HCEC 1CT (cell line): ENCODE measurements at places on chromosomes 13 and 19.

GRCh38 chr13:26051657-26052311 is at the start of gene SHISA2:
TSS of gene SHISA2 (minus strand) at chr13:26052016. CDS start at chr13:26050975, 1,041 bp downstream.
- DNase-seq: no peak

DNA sequence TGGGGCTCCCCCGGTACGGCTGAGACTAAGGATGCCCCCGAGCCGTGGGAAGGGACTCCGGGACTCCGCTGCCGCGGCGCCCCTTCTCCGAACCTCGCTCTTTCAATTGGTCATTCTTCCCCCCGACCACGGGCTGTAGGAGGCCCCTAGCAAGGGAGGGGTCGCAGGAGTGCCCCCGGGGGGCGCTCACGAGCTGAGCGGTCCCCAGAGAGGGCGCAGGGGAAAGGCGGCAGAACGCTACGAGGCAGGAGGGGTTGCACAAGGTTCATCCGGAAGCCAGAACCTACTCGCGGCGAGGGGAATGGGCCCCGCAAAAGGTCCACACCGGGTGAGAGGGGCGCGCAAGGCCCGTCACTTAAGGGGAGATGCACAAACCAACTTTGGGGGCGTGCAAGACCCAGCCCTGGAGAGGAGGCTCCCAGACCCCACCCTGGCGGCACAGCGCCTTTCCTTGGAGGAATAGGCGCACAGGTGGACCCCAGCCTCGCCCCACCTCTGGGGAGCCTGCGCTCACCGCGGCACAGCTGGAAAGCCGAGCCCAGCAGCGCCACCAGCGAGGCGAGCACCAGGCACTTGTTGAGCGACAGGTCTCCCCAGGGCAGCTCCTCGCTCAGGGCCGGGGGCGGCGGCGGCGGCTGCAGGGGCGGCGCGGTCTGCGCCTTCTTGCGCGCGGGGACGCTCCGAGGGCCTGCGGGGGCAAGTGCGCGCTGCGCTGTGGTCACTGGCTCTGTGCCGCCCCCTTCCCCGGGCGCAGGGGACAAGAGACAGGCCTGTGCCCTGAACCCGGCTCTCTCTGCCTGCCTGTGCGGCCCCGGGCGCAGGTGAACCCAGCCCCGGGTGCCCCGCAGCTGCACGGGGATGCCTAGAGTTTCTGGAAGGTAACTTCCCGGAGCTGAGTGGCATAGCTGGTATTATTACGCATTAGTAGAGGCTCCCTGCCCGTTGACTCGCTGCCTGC is 2.8 kb downstream of the JSRP1 start:
- DNase-seq: no peak

DNA sequence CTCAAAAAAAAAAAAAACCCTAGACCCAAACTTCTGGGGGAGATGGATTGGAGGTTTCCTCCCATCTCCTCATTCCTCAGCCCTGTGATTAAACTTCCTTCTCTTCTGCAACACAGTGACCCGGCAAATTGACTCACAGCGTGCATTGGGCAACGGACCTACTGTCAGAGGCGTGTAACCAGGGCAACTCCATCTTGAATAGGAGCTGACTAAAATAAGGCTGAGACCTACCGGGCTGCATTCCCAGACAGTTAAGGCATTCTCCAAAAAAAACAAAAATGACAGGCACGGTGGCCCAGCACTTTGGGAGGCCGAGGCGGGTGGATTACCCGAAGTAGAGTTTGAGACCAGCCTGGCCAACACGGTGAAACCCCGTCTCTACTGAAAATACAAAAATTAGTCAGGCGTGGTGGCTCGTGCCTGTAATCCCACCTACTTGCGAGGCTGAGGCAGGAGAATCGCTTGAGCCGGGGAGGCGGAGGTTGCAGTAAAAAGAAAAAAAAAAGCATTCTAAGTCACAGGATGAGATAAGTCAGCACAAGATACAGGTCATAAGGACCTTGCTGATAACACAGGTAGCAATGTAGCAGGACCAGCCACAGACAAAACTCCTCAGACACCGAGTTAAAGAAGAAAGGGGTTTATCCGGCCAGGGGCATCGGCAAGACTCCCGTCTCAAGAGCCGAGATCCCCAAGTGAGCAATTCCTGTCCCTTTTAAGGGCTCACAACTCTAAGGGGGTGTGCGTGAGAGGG is 5.4 kb upstream of the NLRP7 start:
- no peak for DNase-seq

- DNase-seq: no peak
These were observed 60.4 kb downstream of the DPF1 start for GRCh38 chr19:38163419-38164290.

- DNase-seq: no peak
These were observed at the start of gene KLF16 for GRCh38 chr19:1863328-1863637. TSS of gene KLF16 (minus strand) at chr19:1863579. CDS start at chr19:1863497, 82 bp downstream.

DNA sequence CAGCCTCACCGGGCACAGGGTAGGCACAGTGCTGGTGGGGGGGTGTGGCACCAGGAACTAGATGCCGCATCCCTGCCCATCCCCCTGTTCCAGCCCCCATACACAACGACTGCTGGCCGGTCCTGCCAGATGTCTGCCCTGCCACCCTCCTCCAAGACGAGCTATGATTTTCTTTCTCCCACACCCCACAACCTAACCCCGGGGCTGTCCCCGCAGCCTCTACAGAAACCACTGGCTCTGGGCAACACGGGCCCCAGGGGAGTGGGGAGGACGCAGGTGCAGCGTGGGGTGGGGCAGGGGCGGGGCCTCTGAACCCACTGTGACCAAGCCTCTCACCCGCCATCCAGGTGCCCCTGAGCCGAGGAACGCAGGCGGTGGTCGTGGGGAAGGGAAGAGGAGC is 15.5 kb downstream of the PGLS start:
- no peak for DNase-seq

DNA sequence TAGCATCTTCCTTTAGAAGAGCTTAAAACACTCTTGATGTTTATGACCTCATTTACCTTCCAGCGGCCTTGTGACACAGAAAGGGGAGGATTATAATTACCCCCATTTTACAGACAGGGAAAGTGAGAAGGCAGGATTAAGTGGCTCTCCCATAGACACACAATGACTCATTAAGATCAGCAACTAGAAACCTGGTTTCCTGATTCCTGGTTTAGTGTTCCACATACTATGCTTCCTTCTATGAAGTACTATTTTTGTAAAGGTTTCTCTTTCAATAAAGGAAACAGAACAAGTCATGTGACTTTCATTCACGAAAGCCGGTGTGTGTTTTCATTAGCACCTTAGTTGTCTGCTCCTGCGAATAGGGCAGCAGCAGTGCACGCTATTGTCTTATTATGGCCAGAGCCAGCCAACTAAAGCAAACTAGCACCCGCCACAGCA is 8.3 kb downstream of the IRS2 start:
- DNase-seq: peak; percentile 59

- no peak for DNase-seq
These were observed 77.7 kb upstream of the VSTM2B start for GRCh38 chr19:29448046-29448445.

DNA sequence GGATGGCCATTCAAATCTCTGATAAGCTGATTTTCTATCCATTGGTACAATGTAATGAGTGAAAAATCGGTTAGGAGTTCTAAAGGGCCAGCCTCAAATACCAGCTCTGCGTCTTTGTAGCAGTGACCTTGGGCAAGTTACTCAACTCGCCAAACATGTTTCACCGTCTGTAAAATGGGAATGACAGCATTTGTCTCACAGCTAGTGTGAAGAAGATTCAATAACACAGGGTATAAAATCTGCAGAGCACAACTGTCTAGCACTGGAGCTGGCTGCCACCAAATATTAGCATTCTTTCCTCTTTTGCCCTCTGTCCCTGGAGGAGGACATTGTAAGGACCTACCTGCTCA is 22.1 kb upstream of the SERP2 start:
- no peak for DNase-seq

- peak; percentile 15 for DNase-seq
These were observed 234.3 kb downstream of the LMO7 start for GRCh38 chr13:75870397-75870903.

DNA sequence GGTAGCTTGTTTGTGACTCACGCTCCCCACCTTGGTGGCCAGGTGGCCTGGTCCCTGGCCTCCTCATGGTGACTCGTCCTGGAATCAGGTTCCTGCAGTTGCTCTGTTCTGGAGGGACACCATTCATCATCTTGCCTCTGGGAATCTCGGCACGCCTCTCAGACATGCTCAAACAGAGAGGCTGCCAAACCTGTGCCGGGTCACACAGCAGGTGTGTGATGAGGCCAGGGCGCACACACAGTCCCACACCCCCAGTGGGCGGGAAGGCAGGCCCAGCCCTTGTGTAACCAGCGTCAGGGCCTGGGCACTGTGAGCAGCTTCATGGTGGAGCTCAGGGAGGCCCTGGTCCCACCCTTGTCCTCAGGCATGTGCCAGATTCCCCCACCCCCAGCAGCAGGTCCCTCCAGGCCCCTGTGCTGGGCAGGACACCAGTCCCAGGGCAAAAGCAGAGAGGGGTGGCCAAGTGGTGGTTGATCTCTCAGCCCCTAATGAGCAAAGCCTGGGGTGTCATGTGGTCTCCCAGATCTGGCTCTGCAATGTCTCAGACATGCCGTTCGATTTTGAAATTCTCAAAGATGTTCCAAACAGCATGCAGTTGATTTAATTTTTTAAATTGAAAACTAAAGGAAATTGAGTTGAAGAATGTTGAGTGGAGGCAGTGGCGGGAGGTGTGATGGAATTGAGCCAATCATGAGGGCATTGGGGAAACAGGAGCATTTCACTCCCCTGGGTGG is 12.1 kb downstream of the CEBPA start:
- DNase-seq: no peak

DNA sequence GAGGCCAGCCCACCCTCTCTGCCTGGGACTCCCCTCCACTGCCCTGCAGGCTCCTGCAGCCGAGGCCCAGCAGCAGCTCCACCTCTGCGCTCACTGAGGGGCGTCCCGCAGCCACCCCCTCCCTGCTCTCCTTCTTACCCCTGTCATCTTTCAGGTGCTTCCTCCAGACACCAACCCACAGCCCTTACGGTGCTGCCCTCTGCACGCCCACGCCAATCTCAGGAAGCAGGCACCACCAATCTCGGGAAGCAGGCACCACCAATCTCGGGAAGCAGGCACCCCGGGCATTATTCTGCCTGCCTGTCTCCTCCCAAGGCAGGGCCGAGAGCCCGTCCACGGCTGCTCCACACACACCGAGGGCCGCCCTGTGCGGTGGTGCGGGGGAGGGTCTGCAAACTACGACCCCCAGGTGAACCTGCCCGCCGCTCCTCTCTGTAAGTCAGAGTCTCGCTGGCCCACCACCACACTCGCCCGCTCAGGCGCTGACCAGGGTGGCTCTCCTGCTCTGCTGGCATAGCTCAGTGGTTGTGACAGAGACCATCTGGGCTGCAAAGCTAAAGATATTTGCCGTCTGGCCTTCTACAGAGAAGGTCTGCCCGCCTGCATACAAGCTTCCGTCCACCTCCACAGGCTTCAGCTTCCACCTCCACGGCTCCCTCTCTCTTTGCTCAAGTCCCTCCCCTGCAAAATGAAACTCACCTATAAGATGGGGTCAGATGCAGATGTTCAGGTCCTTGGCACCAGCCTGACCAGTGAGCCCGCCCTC is 2.9 kb downstream of the LSM7 start:
- DNase-seq: no peak

- no peak for DNase-seq
These were observed 12.9 kb downstream of the SAE1 start for GRCh38 chr19:47143322-47144073.

DNA sequence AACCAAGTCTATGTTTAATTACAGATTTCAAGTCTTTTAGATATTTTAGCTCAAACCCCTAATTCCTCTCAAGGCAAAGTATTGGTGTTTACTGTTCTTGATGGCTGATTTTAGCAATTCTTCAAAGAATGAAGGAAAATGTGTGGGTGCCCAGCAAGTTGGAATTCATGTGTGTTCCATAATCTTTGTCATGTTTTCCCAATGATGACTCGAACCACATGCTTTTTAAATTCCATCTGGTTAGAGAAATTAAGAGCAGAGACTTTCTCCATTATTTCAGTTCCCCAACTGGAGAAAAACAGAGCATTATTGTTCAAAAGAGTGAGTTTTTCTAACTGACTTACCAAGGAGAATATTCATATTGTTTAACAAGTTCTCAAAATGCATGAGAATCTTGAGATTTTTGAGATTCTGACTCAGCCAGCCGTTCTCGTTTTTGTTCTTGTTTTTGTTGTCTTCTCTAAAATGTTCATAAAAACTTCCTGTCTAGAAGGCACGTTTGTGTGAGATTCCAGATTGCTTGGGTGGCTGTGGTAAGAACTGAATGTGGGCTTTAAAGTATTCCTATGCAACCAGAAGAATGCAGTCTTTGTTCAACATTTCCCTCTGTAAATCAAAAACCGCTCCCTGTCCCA is 404.7 kb downstream of the IRS2 start:
- DNase-seq: peak; percentile 62

DNA sequence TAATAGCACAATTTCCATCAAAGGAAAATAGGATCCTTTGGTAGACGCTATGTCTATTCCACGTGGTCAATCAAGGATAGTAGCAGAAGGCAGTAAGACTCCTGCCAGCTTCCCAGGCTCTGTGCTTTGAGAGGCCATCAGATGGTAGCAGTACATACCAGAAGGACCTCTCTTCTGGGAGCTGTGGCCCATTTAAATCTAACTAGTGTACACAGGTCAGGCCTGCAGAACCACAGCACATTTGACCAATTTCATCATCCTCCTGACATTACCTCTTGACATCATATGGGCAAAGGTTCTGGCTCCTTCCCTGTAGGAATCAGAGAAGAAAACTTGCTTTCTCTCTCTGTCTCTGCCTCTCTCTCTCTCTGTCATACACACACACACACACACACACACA is 229.6 kb upstream of the HTR2A start:
- DNase-seq: peak; percentile 47

GRCh38 chr13:46803586-46803985 is 6.6 kb upstream of the ESD start:
- peak; percentile 62 for DNase-seq

GRCh38 chr13:98398581-98398980 is 178.3 kb downstream of the STK24 start:
- DNase-seq: no peak

DNA sequence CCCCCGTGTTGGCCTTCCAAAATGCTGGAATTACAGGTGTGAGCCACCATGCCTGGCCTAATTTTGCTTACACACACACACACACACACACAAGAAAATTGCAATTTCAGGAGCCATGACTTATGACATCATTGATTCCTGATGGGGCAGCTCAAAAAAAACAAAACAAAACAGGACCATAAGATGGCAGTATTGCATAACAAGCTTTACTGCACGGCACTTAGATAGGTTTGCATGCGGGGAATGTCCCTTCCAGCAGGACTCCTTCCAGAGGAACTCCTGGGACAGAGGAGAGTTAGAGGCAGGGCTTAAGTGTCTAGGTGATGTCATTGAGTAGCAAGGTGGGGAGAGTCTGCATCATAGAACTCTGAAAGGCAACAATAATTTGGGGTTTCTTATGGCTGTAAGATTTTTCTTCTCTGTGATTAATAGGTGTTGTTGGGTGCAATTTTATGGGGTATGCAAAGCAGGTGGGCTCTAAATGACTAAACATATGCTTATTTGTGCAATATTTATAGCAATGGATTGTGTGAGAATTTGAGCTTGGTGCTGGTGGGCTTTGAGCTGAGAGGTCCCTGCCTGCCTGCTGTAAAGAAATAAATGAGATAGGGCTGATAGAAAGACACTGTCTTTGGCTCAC is 9.0 kb upstream of the ACSBG2 start:
- DNase-seq: peak; percentile 73
